Pancreas (tissue), 10 donors: ENCODE measurements at places on chromosomes 2 and 18. TPM values are rescaled to one million over a fixed set of nuclear protein-coding genes. Genes with fewer than 3 reads are reported as not detected.

DNA sequence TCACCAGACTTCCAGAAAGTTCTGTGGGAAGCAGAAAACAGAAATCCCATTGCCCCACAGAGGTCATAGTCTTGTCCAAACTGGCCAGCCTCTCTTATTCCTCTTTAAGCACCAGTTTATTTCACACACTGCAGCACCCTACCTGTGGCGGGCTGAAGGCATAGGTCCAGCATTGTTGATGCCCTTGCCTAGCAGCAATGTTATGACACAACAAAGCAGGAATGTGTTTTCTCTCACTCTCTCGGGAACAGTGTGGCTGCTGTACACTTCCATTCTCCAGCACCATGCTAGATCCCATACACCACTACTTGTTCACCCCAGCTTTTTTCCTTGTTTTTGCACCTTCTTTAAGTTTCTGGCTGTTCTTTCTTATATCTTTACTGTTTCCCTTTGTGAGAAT, 181.6 kb downstream of the DNAH6 start:
- no peak for DNase-seq

- DNase-seq, result no peak
Measured at GRCh38 chr18:799943-800342, 12.1 kb downstream of the YES1 start.

GRCh38 chr18:76791642-76792041, 30.7 kb upstream of the ZNF236 start:
- DNase-seq, result no peak

GRCh38 chr2:223563462-223563861, 38.7 kb downstream of the SCG2 start:
- no peak for DNase-seq

DNA sequence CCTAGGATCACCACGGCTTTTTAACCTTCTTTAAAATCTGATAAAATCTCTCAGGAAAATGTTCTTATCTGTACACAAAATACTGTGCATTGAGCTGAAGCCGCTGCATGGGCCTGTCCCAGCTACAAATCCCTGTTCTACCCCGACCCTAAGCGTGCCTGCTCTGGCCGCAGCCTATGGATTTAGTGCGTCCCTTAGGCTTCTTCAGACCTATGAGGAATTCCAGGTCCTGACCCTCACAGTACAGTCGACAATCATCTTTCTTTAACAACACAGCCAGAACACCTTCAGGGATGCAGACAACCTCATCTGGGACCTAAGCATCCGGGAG, 477 bp upstream of the WDCP start:
- DNase-seq, result no peak

DNA sequence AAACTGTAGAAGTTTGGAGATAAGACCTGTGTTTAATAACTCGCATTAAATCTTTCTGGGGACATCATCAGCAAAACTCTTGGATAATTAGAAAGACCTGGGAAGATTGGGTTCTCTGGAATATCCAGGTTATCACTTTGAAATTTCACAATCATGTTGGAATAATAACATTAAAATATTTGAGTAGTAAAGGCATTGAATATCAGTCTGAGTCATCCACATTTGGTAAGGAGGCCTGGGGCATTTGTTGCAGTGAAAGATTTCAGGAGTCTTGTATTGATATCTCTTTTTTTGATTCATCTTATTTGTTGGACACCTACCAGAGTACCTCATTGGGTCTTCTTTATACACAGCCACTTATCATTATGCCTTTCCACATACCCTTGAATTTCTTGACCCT, 95.9 kb downstream of the EPB41L5 start:
- DNase-seq, result no peak

DNA sequence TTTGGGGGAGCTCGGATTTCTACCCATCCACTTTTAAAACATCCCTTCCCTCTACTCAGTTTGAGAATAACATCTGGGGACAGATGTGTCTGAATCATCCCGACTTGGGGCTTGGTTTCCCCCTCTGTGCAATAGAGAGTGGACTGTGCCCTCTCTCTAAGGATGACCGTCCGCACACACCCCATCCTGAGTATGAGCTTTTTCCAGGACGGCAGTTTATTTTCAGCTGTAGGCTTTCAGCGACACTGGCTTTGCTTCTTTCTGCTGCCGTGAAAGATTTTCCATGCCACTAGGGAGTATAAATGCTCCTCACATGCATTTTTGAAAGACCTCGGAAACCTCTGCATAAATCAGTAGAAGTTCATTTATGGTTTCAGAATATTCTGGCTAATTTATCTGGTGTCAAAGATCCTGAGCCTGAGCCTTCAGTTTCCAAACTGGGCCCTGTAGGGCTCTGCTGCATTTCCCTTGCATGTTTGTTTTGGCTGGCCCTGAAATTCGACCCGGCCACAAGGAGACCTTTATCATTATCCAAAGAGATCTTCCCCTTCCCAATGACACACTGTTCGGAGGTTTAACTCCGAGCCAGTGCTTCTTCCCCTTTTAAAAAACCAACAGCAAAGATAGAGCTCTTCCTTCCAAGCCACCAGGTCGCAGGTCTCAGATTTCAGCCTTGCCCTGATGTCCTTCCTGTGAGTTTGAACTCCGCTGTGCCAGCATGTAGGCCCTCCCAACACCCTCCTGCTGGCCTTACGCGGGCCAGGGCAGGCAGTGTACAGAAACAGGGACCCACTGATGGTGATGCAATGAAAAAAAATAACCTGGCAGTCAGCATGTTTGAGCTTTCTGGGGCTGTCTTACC, 53.3 kb downstream of the FECH start:
- no peak for DNase-seq

DNA sequence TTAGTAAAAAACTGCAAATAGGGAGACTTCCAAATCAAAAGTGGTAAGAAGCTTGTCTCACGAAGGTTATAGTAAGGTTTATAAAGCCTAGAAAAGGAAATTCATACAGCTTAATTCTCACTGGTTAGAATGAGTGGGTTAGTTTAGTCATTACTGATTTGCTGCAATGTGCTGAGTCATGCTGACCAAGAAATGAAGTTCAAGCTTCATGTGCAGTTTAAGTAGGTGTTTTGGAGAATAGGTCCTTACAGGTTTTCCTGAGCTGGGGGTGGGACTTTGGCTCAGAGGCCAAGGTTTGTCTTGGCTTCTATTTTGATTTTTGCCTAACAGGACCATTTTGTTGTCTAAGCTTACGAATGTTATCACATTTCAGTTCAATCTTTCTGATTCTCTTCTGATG, 15.1 kb downstream of the CLIP4 start:
- DNase-seq, result no peak

GRCh38 chr2:197107291-197108269, 181.1 kb upstream of the PGAP1 start:
- DNase-seq, result no peak

DNA sequence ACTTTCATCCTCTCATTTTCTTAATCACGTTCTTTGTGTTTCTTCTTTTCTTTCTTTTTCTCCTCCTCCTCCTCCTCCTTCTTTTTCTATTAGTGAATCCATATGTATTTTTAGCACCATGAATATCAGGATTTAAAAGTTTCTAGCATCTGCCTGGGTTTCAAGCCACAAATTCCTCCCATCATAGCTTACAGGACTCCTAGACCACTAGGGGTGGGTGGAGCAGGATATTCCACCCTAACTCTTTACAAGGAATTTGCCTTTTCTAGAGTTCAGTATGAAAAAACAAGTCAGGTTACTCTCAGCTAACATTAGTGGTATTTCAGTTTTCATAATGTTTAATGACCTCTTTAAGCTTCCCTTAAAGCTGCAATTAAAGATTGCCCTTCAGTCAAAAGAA, 19.1 kb upstream of the LRRTM1 start:
- DNase-seq, result no peak

GRCh38 chr2:159072795-159073194, 104.4 kb downstream of the TANC1 start:
- no peak for DNase-seq

- no peak for DNase-seq
Measured at GRCh38 chr2:187900021-187900420, 345.8 kb upstream of the TFPI start.

DNA sequence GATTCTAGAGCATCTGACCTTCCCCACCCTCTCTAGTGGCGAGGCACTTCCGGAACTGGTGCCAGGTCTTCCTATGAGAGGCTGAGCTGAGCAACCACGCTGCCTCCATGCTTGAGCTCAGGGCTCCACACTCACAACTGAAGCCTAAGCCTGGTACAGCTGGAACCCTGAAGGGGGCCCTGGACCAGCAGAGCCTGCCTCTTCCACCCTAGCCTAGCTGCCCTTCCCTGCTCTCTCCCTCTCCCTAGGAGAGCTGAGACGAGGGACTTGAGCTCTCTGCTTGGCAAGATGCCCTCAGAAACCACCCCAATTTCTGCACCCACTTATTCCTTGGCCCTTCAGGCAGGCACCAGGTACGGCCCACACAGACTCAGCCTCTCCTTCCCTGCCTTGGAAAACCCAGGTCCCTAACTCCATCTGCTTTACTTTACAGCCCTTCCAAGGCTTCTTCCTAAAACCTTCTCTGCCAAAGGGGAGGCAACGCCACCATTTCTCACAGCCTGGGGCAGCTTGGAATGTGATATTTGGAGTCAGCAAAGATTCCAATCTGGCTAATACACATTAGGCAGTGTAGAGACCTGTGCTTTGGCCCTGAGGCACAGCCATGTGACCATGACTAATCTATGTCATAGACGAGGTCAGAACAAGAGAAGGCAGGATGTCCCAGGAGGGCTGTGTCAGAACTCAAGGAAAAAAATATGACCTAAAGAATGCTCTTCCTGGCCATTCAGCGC, 18.8 kb downstream of the COX7A2L start:
- no peak for DNase-seq

GRCh38 chr2:174892546-174892945, 112.6 kb downstream of the CHN1 start:
- no peak for DNase-seq

DNA sequence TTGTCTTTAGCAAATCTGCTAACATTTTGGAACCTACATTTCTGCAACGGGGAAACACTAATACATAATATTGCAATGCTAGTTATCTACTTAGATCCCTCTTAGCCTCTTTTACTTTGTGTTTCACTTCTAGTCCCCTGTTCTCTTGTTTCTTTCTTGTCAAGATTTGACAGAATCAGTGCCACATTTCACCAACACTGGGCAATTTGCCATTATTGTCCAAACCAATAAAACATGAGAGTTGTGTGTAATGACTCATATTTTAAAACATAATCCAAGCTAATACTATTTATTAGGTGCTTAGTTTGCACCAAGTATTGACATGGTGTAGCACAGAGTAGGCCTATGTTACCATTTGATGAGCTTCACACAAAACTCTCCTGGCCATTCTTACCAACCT, 33.7 kb upstream of the ACVR1C start:
- no peak for DNase-seq

HNMT gene
- 14.8 TPM for total RNA-seq

LDLRAD4 gene
- 6.8 TPM for total RNA-seq

VWA3B gene
- 0.24 TPM for total RNA-seq

MAPRE3 gene
- total RNA-seq, result 6.7 TPM
